ENCODE measurements at places on chromosomes 1 and 21. TPM values are rescaled to one million over a fixed set of nuclear protein-coding genes. Genes with fewer than 3 reads are reported as not detected.

GRCh38 chr1:95888941-95889390 lies 655.0 kb downstream of the RWDD3 start:
- no peak for DNase-seq

SDE2 gene
- 21.6 TPM for total RNA-seq

DNA sequence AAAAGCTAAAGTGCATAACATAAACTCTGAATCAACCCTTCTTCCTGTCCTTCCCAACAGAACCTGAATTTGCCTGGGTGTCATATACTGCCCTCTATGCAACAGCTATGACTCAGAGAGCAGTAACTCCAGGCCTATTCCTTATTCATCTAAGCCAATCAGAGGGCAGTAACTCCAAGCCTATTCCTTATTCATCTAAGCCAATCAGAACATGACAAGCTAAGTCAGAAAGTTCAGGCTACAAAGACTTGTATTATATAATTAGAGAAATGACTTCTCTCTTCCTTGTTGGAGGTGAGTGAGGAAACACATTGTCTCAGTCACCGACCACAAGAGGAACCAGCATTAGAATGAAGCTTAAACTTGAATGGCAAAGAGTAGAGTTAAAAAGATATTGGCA lies 26.2 kb upstream of the TADA1 start:
- no peak for DNase-seq

GJB4 gene
- total RNA-seq = 0.84 TPM

DNA sequence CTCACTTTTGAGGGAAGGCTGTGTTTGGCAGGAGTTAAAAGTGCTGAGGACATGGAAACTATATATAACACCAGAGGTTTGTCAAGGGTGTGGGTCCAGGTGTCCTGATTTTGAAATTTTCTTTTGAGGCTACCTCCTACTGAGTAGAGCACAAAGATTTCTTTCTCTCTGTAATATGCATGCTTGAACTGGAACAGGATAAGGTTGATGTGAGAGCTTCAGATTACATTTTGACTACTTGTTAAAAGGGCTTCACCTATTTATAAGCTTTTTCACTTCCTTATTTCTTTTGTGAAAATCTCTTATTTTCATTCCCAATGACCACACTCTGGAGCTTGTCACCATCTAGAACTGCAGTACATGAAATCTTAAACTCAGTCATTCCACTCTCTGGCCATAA lies 59.8 kb upstream of the PLA2G4A start:
- no peak for DNase-seq

ACBD6 gene
- total RNA-seq = 39.5 TPM

- no peak for DNase-seq
Observed at GRCh38 chr1:30469426-30469825, 254.0 kb downstream of the MATN1 start.

GRCh38 chr1:205481218-205481617 lies 23.3 kb upstream of the CDK18 start:
- peak; percentile 66 for DNase-seq

DNA sequence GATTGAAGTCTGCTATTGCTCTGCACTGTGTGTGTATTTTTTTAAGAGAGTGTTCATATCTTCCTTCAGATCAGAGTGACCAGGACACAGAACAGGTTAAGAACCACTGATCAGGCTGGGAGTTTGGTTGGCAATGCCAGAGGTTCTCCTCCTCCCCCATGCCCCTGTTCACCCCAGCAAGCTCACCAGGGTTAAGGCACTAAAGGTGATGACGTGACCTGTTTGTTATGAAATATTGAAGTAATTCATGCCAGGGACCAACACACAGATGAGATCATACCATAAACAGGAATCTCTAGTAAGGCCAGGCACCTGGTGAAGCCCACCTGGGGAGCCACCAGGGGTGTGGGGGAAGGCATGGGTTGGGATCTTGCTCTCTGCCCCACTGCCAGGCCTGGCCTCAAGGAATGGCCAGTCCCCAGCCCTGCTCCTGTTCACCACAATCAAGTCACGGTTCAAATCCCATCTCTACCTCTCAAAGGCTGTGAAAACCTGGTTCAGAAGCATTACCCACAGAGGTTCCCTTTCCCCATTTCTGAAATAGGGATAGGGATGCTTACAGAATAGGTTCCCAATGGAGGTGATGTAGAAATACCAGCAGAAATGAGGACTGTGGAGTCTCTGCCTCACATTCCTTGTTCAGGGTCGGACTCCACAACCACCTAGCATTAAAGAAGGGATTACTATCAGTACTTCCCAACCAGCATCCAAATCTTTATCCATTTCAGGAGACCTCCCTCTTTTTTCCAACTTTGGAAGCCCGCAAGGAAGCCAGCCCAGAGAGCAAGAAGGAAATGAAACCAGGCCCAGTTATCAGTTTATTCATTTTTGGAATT lies 2.4 kb downstream of the ID3 start:
- DNase-seq = peak; percentile 88

NBPF1 gene
- 39.2 TPM for total RNA-seq

DNA sequence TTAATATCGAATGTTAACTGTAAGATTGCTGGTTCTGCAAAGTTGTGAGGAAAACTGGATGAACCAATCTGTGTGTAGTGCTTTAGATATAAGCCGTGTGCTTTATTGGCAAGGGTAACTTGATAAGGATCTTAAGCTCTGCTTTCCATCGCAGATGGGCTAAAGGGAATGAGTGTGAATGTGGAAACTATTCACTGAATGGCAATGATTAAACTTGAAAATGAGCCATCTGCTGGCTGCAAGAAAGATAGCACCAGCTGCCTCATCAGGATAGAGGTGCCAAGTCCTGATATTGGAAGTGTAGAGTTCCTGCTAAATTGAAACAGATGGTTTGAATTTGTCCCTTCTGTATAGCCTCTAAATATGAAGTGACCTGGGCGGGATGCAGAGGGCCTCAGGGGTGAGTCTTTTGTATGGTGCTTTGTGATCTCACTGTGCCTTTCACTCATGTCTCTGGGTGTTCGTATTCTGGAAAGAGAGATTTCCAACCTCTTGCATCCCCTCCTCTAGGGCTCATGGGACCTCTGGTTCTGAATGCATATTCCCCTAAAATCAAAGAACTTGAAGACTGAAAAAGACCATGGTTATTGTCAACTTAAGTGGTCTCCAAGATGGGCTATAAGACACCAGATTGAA lies 9.2 kb downstream of the FCRL3 start:
- DNase-seq = no peak

- DNase-seq = no peak
Observed at GRCh38 chr1:175449306-175449705, 256.7 kb upstream of the KIAA0040 start.

DNA sequence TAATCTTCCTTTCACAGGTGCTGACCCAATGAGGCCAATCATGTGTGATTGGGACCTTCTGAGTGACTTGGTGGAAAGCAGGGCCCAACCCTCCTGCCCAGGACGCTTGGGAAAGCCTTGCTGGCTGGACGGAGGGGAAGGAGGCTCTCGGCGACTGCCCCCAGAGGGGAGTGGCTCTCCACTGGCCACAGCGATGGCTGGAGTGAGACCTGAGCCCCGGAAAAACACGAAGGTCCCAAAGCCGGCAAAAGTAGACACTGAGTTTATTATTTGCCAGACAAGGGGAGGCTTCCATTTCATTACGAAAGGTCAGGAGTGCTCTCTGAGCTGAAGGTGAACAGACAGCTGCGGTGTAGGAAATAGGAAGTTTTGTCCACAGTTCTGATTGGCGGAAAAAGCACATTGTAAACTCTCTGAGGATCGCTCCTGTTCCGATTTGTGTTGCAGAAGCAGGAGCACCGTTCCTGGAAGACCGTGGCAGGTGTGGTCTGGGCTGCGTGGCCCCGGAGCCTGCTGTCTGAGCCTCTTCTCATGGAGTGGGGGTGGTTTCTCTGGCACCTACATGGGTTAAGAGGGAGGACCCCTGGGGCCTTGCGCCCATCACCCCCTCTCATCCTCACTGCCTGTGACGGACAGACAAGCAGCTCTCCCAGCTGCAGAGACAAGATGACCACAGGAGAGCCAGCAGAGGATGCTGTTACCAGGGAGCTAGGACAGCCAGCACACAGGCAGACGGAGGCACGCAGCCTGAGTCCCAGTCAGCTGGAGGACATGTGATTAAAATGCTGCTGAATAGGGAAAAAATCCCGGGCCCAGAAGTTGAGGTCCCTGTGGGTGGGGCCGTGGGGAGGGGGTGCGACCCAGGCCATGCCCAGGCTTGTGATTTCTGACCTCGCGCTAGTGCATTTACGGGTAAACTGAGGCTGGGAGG lies 41.5 kb downstream of the KRTAP10-1 start:
- DNase-seq = peak; percentile 40

DNA sequence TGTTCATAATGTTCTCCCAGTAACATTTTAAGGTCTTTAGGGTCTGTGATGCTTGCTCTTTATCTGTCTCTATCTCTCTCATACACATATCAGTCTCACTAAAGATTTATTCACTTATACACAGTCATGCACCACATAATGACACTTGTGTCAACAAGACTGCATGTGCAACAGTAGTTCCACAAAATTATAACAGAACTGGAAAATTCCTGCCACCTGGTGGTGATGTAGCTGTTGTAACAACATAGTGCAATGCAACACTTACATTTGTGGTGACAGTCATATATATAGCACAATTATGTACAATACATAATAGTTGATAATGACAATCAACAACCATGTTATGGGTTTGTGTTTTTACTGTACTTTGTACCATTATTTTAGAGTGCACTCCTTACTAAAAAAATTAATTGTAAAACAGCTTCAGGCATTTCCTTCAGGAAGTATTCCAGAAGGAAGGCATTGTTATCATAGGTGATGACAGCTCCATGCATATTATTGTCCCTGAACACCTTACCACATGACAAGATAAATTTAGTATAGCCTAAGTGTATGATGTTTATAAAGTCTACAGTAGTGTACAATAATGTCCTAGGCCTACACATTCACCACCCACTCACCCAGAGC lies 8.1 kb downstream of the TDRD5 start:
- DNase-seq = no peak

- DNase-seq = no peak
Observed at GRCh38 chr1:4086921-4087320, 186.8 kb upstream of the C1orf174 start.

DNA sequence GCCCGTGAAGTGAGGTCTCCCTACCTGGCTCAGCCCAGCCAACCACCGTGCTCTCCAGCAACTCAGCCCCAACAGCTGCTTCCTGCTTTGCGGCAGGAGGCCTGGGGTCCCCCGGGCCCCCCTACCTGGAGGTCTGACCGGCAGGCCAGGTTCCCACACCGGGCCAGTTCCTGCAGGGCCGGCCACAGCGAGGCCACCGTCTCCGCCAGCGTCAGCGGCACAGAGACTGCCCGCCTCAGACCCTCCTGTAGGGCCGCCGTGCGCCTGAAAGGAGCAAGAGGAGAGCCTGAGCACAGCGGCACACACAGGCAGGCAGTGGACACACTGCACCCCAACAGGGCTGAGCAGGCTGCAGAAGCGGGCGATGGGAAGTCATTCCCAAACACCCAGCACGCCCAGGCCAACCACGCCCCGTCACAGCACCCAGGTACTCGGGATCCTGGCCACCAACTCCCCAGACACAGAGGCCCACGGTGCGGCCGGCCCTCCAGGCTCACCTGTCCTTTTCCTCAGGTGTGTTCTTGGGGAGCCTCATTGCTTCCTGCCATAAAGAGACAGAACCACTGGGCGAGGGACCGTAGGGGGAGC lies 16.9 kb downstream of the FTCD start:
- no peak for DNase-seq

CYP2J2 gene
- total RNA-seq = 0.53 TPM

A3GALT2 gene
- total RNA-seq = not detected

- no peak for DNase-seq
Observed at GRCh38 chr1:211891708-211892107, 61.1 kb upstream of the LPGAT1 start.

GRCh38 chr1:51749151-51749550 lies 129.4 kb downstream of the NRDC start:
- DNase-seq = no peak

ADORA3 gene
- not detected for total RNA-seq

DNA sequence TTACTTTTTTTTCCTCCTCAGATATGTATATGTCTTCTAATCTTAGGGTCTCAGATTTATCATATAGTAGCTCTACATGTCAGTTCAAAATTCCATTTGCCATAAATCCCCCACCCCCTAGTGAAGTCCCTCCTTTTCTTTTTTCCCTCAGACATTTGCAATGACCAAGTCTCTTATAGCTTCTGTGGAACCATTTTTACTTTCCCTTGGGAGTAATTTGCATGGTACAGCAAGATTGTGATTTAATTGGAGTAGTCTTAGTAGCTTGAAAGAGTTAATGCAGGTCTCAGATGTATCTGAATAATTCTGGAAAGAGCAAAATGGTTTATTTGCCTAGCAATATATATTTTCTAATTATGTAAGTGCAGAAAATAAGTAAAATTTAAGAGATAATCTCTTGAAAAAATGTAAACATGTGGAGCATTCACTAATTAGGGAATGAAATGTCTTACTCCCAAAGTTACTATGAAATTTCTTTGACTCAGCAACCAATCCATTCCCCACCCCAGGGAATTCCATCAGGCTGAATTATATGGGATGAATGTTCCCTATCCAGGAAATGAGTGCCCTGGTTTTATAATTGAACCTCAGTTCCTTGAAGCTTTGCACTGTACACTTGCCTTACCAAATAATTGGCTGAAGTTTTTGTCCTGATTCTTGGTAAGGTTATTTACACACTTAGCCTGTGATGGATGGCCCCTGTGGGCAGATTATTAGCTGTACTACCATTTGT lies 267.0 kb downstream of the DNM3 start:
- no peak for DNase-seq

CRP gene
- total RNA-seq = 0.92 TPM
